ENCODE measurements at places on chromosomes 7 and 10. TPM values are rescaled to one million over a fixed set of nuclear protein-coding genes. Genes with fewer than 3 reads are reported as not detected.

DNA sequence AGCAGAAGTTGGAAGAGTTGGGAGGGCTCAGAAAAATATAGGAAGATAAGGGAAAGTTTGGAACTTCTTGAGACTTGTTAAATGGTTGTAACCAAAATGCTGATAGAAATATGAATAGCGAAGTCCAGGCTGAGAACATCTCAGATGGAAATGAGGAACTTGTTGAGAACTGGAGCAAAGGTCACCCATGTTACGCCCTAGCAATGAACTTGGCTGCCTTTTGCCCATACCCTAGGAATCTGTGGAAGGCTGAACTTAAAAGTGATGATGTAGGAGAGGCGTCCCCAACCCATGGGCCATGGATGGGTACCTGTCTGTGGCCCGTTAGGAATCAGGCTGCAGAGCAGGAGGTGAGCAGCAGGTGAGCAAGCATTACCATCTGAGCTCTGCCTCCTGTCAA lies 347.8 kb downstream of the ARL4A start:
- DNase-seq = no peak
- H3K27ac ChIP-seq = no peak overlapping the region
- no peaks in the 10 kb centered on the region for H3K4me1 ChIP-seq
- H3K4me3 ChIP-seq = no peak overlapping the region
- no peaks in the 10 kb centered on the region for H3K36me3 ChIP-seq

ACTL6B gene
- not detected for total RNA-seq

- H3K4me3 ChIP-seq = no peak overlapping the region
- peak; percentile 43 for DNase-seq
- H3K4me1 ChIP-seq = peaks cover 5% of the 10 kb centered on the region
These were observed 545.7 kb downstream of the GATA3 start for GRCh38 chr10:8600192-8600591.

- no peak overlapping the region for H3K4me3 ChIP-seq
- DNase-seq = no peak
- H3K27ac ChIP-seq = no peak overlapping the region
These were observed 26.1 kb downstream of the CALML3 start for GRCh38 chr10:5550621-5551530.

DNA sequence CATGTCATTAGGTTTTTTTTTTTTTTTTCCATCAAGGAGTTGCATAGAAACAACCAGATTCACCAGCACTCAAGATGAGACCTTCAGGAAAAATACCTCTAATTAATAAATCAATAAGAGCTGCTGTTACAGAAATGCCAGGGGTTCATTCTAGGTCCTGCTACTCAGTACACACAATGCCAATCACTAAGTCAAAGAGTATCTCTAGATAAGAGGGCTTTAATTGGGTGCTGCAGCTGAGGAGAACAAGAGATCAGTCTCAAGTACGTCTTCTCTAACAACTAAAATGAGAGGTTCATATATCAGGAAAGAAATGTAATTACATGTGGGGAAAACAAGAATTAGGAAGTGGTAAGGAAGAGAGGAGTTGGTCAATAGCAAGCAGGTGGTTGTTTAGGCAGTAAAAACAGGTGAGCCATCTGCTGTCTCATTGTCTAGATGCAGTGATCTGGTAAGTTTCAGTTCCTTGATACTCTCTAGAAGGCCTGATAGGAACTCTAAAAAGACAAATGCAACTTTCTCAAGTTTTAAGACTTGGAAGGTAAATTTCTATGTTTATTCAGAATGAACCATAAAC lies 272.9 kb upstream of the ZWINT start:
- no peak overlapping the region for H3K4me3 ChIP-seq
- no peak for DNase-seq
- H3K36me3 ChIP-seq = no peaks in the 10 kb centered on the region
- no peaks in the 10 kb centered on the region for H3K4me1 ChIP-seq
- H3K27me3 ChIP-seq = no peaks in the 10 kb centered on the region

DNA sequence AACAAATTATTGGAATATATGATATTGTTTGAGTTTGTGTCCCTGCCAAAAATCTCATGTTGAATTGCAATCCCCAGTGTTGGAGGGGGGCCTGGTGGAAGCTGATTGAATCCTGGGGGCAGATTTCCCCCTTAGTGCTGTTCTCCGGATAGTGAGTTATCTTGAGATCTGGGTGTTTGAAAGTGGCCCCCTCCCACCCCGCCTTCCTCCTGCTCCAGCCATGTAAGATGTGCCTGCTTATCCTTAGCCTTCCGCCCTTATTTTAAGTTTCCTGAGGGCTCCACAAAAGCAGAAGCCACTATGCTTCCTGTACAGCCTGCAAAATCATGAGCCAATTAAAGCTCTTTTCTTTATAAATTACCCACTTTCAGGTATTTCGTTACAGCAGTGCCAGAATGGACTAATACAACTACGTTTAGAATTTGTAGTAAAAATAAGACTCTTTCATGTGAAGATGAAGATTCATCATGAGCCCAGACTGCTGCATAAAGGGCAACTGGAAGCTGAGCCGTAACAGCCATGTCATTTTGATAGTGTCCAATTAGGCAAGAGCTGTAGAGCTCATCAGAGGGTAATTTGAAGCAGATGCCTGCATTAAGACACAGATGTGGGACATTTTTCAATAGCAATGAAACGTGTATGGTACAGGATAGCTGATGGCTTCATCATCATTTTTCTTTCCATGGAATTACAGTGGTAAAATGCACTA lies 1007.2 kb downstream of the REEP3 start:
- no peak overlapping the region for H3K27ac ChIP-seq
- no peak overlapping the region for H3K4me3 ChIP-seq
- no peak for DNase-seq
- no peaks in the 10 kb centered on the region for H3K4me1 ChIP-seq
- H3K27me3 ChIP-seq = no peaks in the 10 kb centered on the region
- no peaks in the 10 kb centered on the region for H3K36me3 ChIP-seq

KLHDC10 gene
- 16.8 TPM for total RNA-seq

Measured in activated CD4-positive, alpha-beta memory T cell treated with anti-CD3 and anti-CD28 coated beads for 36 hours (primary cell).